ENCODE measurements at places on chromosomes 11 and 22.
A peak's percentile ranks its signal among the peaks of the same experiment; 100 is the strongest.

GRCh38 chr11:79377406-79377805, 63.4 kb downstream of the TENM4 start:
- DNase-seq = peak; percentile 74

DNA sequence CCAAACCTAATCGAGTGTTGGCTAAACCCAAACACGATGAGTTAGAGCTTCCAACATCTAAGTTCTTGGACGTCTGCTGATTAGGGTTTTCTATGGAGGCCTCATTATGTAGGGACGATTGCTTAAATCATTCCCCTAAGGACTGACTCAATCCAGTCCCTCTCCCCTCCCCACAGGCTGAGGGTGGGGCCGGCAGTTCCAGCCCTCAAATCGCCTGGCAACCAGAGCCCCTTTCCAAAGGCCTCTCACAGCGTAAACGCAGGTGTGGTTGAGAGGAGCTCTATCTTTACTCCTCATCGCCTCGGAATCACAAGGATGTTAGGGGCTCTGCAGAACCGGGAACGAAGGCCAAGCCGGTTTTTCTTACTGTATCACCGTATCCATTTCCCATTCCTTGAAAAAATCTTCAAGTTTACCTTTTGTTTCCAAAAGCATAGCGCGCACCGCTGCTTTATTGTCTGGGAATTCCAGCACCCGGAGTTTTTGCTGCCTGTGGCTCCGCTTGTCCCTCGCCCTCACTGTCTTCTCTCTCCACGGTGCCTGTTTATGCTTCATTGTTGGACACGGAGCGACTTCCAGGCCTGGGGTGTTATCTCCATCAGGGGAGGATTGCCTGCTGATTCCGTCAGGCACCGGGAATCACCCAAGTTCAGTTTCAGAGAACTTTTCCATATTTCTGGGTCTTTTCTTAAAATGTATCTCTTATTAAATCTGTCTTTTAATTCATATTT, 13.8 kb upstream of the IFITM3 start:
- DNase-seq = peak; percentile 47

GRCh38 chr11:60429272-60429671, at the start of gene MS4A5:
MS4A5 (plus strand) TSS chr11:60429572; CDS start chr11:60429675, 103 bp downstream.
- DNase-seq = no peak

DNA sequence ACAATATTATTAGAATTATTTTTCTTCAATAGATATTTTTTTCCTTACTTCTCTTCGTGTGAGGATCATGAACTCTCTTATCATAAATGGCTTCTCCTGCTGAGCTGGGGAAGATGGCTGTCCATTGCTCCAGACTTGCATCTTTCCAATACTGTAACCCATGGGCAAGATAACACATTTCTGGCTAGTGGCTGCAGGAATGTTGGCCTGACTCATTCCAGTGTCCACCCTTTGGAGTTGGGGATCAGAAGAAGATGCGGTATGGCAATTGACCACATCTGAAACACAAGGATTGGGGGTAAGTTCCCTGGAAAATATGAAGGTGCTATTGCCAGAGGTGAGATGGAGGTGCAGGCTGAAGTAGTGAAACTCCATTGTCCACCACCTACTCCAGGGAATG, 92.8 kb downstream of the FAR1 start:
- DNase-seq = no peak

Data from NCI-H526 treated with DMSO at 0.1 percent for 48 hours (cell line).